Pancreas (tissue), 10 donors: ENCODE measurements at places on chromosomes 1 and 21. TPM values are rescaled to one million over a fixed set of nuclear protein-coding genes. Genes with fewer than 3 reads are reported as not detected.

OR2G6 gene
- total RNA-seq: not detected

PKLR gene
- total RNA-seq: not detected

SPRR5 gene
- not detected for total RNA-seq

C4BPA gene
- total RNA-seq: 8.6 TPM

ABL2 gene
- 12.1 TPM for total RNA-seq

USH2A gene
- total RNA-seq: 0.03 TPM

ARMH1 gene
- total RNA-seq: 2.1 TPM

LAMC2 gene
- 31.2 TPM for total RNA-seq

ZRANB2 gene
- 37.0 TPM for total RNA-seq

MYOM3 gene
- 0.66 TPM for total RNA-seq

GREM2 gene
- 0.12 TPM for total RNA-seq

MYBPH gene
- total RNA-seq: not detected

OR10R2 gene
- total RNA-seq: not detected

PRELP gene
- 1.2 TPM for total RNA-seq

TCP10L gene
- total RNA-seq: not detected

CYP4Z1 gene
- total RNA-seq: 0.29 TPM

OR6N2 gene
- not detected for total RNA-seq

FCRL6 gene
- 0.31 TPM for total RNA-seq

CD52 gene
- 7.8 TPM for total RNA-seq

DIRAS3 gene
- 8.7 TPM for total RNA-seq

GBP6 gene
- total RNA-seq: not detected

ILDR2 gene
- 0.32 TPM for total RNA-seq

NR1I3 gene
- total RNA-seq: not detected

C1orf94 gene
- not detected for total RNA-seq

FAM131C gene
- total RNA-seq: 0.88 TPM

IGFN1 gene
- total RNA-seq: 17.0 TPM
